Activated naive CD4-positive, alpha-beta T cell (primary cell): ENCODE measurements at places on chromosomes 12 and 14.

DNA sequence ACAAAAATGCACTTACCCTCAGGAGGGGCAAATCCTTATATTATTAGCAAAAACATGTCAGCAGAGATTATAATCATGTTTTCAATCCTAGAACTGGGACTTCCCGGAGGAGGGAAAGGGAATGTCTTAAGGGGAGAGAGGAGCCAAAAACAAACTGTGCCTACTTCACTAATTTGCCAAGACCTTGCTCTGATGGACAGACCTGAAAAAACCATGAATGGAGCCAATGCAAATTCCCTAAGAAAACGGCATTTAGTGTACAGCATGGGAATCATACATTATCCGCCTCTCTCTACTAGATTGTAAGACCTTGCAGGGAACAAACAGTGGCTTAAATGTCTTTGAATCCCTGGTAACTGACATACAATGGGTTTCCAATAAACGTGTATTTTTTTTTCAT lies 70.4 kb downstream of the NTN4 start:
- DNase-seq = no peak

DNA sequence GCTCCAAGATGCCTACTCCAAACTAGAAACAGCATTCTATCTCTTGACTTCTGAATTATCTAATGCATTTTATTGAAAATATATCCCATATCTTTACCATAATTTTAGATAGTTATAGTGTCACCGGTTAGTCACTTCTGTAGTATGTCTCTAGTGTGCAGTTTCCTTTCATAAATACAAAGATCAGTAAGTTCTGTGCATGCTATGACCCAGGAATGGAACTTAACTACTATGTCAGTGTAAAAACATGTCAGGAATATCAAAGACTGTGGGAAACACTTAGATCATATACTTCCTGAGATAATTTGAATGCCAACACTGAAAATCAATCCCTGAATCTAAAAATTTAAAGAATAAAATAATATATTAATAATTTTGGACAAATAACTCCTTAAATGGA lies 237.6 kb downstream of the ATXN7L3B start:
- no peak for DNase-seq

GRCh38 chr12:126914170-126914793 lies 1352.7 kb upstream of the TMEM132C start:
- DNase-seq = no peak

GRCh38 chr12:71478270-71478669 lies 38.7 kb downstream of the LGR5 start:
- no peak for DNase-seq

- no peak for DNase-seq
Measured at GRCh38 chr12:53733051-53733806, 6.0 kb upstream of the CALCOCO1 start.

DNA sequence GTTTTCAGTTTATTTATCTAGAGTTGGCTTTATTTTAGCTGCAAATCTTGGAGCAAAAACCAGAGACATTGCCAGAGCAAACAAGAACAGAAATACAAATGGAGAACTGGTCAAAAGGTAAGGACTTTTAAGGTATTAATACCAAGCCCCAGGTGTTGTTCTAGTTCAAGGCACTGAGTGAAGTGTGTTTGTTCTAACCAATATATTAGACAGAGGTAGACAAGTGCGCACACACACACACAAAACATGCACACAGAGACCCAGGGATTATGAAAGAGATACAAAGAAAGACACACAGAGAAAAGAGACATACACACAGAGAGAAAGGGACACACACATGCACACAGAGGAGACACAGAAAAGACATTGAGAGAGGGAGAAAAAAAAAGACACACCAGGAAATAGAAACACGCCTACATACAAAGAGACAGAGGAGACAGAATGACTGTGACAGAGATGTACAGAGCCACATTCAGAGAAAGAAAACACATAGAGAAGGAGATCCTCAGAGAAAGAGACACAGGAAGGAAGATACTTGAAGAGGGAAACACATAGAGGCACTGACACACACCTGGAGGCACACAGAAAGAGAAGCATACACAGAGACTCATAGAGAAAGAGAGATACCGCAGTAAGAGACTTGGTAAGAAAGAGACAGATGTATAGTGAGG lies 50.2 kb downstream of the MIPOL1 start:
- DNase-seq = no peak

DNA sequence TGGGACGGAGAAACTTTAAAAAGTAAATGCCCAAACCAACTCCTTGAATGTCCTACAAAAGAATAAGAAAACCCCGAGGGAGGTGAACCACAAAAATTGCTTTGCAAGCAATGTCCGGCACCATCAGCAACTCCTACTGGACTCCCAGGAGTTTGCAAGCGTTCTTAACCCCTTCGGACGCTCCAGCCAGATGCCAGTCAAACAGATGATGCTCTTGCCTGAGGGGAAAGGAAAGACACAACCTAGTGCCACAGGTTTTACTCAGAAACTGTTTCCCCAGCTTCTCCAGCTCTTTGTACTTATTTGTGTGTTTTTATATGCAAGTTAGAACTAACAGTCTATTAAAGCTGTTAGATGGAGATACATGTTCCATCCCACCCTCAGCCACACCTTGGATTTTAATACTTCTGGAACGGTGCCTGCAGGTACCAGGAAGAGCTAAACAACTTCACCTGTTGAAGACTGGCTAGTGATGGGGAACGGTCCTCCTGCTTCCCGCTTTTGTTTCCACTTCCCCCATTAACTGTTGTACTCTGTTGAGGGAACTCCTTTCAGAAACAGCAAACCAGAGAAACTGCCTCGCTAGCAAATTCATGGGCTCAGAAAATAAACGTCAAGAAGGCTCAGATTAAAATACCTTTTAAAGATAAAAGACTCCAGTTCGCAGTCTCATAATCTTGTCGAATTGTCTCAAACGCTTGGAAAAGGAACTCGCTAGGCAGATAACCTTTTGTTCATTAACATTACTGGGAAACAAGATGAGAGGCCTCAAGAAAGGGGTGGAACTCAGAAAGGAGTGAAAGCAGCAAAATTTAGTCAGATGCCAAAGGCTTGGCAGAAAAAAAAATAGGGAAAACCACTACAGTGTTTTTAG lies 1.1 kb upstream of the FERMT2 start:
- no peak for DNase-seq

GRCh38 chr14:66992776-66993175 lies 196.5 kb upstream of the GARIN2 start:
- no peak for DNase-seq

- no peak for DNase-seq
Measured at GRCh38 chr12:130120012-130120805, 42.1 kb upstream of the FZD10 start.

DNA sequence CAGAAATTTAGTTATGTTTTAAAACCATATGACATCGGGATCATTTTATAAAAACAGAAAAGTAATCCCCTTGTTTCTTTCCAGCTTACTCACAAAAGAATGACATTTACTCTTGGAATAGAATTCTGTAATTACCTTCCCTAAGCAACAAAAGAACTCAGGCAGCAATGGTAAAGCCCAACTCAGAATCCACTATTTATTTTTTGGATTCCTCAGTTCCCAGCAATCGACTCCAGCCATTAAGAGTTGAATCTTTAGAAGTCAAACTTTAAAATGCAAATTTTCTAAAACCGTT lies 65.9 kb downstream of the FOXN3 start:
- no peak for DNase-seq

DNA sequence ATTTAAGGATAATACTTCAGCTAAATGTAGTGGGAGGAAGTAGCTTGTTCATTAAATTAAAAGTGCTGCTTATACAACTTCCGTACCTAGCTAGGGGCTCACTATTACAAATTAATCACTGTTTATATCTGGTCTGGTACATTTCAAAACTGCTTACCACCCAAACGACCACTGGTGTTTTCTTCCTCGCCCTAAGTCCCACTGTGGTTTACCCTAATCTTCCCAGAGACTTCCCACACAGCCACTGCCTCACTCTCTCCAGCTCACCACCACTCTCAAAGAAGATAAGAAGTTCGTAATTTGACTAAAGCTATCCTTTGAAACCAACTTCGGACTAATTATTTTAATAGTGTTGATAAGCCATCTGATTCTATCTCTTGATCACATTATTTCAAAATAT lies 62.6 kb downstream of the PLXNC1 start:
- no peak for DNase-seq

GRCh38 chr14:38999949-39000348 lies 103.1 kb downstream of the SEC23A start:
- no peak for DNase-seq

GRCh38 chr12:94922561-94922960 lies 80.9 kb downstream of the NDUFA12 start:
- DNase-seq = no peak

- DNase-seq = no peak
Measured at GRCh38 chr12:53063708-53064612, 14.1 kb downstream of the TNS2 start.

DNA sequence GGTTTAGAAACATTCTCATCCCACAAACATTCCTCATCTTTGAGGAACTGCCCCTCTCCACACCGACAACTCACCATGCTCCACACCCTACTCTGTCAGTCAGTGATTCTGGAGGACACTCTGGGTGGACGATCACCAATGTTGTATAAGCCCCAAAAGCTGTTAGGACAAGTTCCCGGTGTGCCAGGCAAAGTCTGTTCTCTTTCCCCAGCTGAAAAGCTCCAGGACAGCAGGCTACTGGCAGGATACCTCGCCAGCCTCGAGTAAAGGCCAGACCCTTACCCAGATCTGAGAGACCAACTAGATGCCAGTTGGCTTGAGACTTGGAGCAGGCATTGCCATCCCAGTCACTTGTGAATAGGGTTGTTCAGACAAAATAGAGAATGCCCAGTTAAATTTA lies 12.0 kb downstream of the KRT5 start:
- DNase-seq = no peak

GRCh38 chr12:111728795-111729194 lies 37.9 kb upstream of the ALDH2 start:
- no peak for DNase-seq

DNA sequence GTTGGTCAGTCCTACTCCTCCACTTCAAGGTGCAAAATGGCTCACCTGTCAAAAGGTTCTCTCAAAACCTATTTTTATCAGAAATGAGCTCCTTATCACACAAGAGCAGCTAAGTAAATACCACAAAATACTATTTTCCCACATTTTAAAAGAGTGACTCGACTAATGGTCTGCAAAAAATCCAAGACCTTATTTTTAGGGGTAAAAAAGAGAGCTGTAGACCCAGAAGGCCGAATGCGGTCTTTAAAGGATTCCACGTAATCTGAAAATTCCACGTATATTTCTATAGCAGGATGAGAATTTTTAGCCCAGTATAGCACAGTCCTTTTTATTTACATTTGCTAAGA lies 3.8 kb downstream of the C14orf93 start:
- no peak for DNase-seq

DNA sequence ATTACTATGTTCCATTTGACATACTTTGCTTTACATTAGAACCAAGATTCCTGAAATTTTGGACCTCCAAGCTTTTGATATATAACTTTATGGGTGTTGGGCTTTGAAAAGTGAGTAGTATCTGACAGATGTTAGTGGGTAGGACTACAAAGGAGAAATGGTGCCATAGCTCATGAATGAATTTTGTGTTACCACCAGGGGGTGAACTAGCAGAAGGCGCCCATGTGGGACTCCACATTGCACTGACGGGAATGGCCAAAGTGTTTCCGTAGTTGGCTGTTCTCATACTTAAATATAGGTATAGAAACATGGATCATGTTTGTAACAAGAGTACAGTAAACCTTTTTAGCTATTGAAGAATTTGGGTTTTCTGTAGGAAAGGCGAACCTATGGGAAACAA lies 337.5 kb downstream of the FLRT2 start:
- no peak for DNase-seq

GRCh38 chr12:41709012-41709411 lies 435.7 kb downstream of the GXYLT1 start:
- DNase-seq = no peak

- DNase-seq = no peak
Measured at GRCh38 chr14:53109105-53110041, 43.8 kb downstream of the DDHD1 start.

DNA sequence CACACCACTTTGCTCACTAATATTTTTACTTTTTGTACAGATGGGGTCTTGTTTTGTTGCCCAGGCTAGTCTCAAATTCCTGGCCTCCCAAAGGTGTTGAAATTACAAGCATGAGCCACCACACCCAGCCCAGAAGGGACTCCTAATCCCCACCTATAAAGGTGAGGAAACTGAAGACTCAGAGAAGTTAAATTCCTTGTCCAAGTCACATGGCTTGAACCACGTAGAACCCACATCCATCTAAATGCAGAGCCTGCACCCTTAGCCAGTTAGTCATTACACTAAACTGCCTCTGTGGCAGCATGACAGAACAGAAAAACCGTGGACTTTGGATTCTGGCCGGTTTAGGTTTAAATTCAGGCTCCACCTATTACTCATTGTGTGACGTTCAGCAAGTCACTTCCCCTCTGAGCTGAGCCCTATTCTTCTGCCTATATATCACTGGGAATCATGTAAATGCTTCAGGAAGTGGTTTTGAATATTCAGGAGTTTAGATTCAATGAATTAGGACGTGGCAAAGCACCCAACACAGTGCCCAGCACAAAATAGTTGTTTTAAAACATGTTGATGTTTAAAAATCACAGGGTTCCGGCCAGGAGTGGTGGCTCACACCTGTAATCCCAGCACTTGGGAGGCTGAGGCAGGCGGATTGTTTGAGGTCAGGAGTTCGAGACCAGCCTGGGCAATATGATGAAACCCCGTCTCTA lies 3.0 kb upstream of the CORO1C start:
- no peak for DNase-seq

DNA sequence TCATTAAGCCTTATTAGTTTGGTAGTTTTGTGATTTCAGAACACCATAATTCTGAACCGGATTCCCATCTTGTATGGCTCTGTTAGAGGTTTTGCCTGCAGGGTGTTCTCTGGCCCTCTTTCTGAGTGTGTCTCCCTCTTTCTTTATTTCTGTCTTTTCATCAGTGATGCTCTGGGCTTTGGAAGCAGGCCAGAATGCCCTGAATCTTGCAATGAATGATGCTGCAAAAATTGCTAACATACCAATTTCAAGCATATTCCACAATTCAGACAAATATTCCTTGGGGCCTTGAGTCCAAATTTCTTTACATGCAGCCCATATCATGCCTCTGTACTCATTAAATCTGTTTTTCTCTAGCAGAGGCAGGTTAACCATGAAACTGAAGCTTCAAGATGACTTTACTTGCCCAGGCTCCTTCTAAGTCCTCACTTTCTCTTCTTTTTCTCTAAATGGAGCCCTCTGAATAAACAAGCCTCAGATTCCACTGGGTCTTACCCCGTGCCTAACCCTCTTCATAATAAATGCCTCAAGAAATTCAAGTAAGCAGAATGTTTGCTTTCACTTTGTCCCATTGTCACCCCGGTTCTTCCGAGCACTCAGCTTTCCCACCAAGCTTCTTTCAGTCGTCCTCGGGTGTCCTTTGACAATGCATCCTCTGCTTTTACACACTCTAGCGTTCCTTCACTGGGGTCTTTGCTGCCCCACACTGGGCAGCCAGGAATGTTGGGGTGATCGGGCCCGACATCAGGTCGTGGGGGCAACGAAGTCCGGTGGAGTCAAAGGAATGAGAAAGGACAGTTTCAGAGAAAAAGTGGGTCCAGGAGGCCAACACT lies 78.8 kb upstream of the SLC38A4 start:
- DNase-seq = no peak
